ENCODE measurements at places on chromosomes 16 and 17.

DNA sequence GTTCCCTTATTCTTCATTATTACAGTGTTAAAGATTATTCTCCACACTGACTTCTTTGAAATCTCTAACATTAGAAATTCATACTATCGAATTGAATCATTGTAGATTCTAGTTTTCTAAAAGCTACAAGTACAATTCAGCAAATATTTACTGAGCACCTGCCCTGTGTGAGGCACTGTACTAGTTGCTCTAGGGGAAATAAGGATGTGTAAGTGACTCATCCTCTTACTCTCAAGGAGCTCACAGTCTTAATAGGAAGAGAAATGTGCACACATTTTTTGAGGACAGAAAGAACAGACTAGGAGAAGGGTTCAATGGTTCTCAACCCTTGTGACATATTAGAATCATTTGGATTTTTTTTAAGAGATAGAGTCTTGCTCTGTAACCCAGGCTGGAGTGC, 7.7 kb upstream of the SLFN12L start:
- peak; percentile 24 for DNase-seq

DNA sequence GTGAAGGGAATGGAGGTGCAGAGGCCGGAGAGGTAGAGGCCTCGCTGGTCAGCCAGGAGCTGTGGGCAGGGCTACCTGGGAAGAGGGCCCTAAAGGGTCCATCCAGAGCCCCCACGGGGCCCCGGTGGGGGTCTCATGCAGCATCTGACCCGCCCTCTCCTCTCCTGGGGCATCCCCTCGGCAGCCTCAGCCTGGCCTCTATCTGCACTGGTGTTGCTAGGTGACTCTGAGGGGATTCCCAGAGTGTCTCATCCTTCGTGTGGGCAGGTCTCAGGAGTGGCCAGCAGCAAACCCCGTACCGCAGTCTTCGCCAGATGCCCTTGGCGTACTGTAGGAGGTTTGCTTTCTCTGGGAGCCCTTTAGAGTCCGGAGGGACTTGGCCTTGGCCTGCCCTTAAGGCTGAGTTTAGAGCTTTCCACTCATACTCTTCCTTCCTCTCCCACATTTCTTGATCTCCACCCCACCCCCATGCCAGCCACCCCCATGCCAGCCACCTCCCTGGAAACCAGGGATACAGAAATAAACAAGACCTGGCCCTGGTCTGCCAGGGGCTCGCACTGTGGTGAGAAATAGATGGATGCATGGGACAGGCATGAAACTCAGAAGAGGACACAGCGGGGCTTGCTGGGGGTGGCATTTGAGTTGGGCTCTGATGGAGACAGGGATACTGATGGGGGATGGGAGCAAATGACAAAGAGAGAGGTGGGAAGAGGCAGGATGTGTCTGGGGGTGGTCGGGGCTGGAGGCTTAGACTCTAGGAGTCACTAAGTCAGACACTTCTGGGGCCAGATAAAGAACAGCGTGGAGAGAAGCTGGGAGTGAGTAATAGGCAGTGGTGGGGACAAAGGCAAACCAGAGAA, 9.9 kb downstream of the SLC5A10 start:
- DNase-seq = no peak

DNA sequence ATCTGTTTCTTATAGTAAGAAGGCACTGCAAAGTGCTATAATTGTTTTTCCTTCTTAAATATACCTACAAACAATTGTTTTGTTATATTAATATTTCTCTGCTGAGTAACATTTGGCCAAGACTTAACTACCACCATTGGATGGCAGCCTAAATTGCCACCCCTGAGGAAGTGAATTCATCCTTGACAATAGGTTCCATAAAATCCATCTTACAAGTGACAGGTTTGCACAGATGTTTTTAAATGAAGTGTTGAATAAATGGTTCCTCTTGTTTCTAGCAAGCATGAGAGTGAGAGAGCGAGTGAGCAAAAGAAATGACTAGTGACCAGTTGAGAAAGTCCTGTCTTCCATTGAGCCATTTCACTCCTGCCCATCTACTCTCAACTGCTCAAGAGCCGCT, 8.3 kb upstream of the MPHOSPH6 start:
- DNase-seq = no peak

- peak; percentile 52 for DNase-seq
These were observed 410 bp upstream of the HOXB5 start for GRCh38 chr17:48593840-48594537.

DNA sequence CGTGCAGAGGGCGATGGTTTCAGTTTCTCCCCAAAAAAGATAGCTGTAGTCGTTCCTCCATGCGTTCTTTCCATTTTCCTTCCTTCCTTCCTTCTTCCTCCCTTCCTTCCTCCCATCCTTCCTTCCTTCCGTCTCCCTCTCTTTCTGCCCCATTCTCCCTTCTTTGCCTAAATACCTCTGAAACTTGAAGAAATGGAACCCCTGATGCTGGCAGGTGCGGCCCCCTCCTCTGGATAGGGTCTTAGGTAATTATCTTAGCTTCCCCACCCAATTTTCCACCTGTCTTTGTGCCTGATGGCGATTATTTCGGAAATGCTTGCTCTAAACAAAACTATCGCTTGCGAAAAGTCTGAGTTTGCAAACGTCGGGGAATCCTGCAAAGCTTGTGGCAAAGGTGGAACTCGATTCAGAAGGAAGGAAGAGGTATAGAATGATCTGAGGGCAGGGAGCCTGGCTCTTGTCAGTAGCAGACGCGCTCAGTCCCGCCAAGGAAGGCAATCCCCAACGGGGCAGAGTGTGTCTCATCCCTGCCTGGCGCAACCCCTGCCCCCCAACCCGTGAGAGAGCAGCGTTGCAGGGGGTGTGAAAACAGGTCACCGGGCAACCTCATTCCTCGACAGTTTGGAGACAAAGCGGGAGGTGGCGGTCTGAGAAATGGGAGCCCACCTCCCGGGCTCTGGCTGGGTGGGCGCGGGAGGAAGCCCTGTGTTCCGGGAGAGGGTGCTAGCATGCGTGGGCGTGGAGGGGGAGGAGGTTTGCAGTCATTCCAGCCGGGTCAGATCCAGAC, 2.9 kb upstream of the CBX8 start:
- DNase-seq = peak; percentile 60

DNA sequence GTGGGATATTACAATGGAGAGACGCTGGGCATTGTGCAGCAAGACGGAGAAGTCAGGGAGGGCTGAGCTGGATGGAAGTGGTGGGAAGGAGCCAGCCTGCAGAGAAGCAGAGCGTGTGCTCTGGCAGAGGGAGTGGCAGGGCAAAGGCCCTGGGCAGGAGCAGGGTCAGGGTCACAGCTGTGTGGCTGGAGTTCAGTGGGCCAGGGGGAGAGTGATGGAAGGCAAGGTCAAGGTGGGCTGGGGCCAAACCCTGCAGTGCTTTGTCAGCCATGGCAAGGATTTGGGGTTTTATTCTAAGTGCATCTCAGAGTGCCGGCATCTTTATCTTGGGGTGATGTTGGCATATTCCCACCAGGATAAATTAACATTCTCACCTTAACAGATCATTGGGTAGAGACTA, 31.9 kb upstream of the C16orf78 start:
- DNase-seq = no peak

GRCh38 chr17:40541873-40542557, 23.3 kb downstream of the CCR7 start:
- DNase-seq = no peak

- peak; percentile 84 for DNase-seq
These were observed 15.4 kb downstream of the ZFPM1 start for GRCh38 chr16:88468275-88469129.

GRCh38 chr17:7574176-7574953, 5.1 kb upstream of the CD68 start:
- peak; percentile 48 for DNase-seq

- no peak for DNase-seq
These were observed 71.2 kb downstream of the PLD6 start for GRCh38 chr17:17134957-17135333.

- DNase-seq = no peak
These were observed 55.0 kb upstream of the METRNL start for GRCh38 chr17:83024218-83024971.

- DNase-seq = no peak
These were observed 2.5 kb upstream of the HELZ start for GRCh38 chr17:67247416-67247900.

GRCh38 chr16:81471882-81472281, 27.3 kb downstream of the CMIP start:
- DNase-seq = no peak
